Urothelium cell line (cell line): ENCODE measurements at places on chromosomes 5 and 9.
A peak's percentile ranks its signal among the peaks of the same experiment; 100 is the strongest.

DNA sequence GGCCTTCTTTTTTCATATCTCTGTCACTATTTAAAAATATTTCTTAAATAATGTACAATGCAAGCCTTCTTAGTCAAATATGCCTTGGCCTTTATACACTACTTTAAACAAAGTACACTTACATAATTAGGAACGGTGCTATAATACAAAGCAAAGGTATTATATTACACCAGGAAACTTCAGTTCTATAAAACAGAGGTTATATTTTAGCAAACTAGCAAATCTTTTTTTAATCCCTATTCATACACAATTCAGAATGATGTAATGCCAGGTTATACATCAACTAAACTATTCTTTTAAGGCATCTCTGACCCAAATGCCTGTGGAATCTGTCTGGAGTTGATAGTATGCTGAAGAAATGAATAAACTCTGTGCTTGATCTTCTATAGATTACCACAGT is 10.7 kb upstream of the LURAP1L start:
- no peak for DNase-seq

- DNase-seq, result no peak
Observed at GRCh38 chr9:27538647-27539046, 9.0 kb upstream of the MOB3B start.

DNA sequence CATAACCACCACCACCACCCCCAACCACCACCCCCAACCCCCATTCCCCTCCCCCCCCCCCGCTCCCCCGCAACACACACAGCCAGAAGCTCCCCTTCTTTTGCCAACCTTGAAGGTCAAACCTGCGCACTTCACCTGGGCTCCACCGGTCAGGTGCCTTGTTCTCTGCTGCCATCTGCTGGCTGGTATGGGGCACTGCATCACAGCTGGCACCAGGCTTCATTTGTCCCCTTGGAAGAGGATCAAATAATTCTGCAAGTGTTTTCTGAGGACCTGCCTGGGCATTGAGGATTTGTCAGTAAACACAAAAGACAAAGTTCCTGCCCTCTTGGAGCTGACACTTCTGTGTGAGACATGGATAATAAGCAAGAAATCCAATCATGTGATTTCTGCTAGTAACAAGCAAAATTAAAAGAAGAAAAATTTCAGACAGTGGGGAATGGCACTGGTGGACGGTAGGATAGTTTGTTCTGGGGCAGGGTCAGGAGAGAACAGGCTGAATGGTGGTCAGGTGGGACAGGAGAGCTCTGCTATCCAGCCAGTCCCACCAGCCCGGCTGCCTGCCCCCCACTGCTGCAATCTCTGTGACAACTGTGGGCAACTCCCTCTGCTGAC is 55.6 kb upstream of the LMX1B start:
- DNase-seq, result peak; percentile 78

GRCh38 chr5:135195270-135195608 is 161.2 kb upstream of the PITX1 start:
- no peak for DNase-seq

DNA sequence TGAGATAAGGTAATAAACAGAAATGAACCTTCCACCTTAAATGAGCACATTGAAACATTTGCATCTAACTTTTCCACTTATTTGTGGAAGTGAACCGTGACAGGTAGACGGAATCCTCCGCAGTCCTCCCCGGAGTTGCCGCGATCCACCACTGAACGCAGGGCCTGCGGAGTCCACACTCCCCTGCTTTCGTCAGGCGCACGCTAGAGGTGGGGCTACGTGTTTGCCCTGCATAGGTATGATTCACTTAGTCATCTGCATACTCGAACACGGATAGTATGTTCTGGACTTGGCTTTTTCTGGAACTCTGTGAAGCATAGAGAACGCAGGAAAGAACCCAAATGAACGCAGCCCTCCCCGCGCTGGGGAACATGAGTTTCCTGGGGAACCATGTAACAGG is 272.8 kb upstream of the IRX4 start:
- no peak for DNase-seq

- no peak for DNase-seq
Observed at GRCh38 chr9:92170848-92171247, 55.6 kb upstream of the SPTLC1 start.

- DNase-seq, result no peak
Observed at GRCh38 chr5:75450069-75450468, 61.4 kb downstream of the CERT1 start.

GRCh38 chr5:56175021-56175420 is 58.1 kb downstream of the ANKRD55 start:
- no peak for DNase-seq

GRCh38 chr9:98892288-98892687 is 51.4 kb upstream of the COL15A1 start:
- DNase-seq, result no peak

- DNase-seq, result no peak
Observed at GRCh38 chr5:16891033-16891432, 45.1 kb downstream of the MYO10 start.
